Activated B cell treated with CpG ODN at 0.5 μM for 24 hours (primary cell): ENCODE measurements at places on chromosomes 5 and 9. TPM values are rescaled to one million over a fixed set of nuclear protein-coding genes. Genes with fewer than 3 reads are reported as not detected.

DNA sequence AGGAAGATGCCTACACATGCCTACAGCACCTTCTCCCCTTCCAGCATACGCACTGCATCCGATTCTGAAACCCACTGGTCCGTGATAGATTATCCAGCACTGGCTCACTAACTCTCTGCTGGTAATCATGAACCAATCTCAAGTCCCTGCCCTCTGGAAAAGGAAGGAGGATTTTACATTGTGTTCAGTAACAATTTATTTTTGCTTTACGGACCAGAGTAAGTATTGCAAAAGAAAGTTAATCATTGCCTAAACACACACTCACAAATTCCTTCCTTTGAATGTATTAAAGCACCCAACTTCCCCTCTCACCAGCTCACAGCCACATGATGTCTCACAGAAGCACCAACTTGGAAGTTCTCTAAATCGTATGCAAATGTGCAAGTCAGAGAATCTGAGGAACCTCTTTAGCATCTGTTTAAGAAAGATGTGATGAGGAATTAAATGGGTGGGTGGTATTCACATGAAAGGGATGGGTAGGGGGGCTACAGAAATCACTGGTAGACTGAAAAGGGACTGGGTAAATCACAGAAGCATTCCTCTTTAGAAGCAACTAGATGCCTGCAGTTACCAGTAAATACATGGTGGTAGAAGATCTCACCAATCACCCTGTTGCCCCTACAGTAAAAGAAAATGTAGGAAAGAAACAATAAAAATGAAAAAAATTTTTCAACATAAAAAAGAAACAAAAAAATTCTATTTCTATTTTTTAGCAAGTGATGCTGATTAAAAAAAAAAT, 8.4 kb downstream of the GNAQ start:
- H3K4me1 ChIP-seq: peaks cover 5% of the 10 kb centered on the region
- H3K27ac ChIP-seq: no peak overlapping the region
- H3K4me3 ChIP-seq: no peak overlapping the region
- H3K27me3 ChIP-seq: peaks cover 21% of the 10 kb centered on the region
- DNase-seq: no peak

DNA sequence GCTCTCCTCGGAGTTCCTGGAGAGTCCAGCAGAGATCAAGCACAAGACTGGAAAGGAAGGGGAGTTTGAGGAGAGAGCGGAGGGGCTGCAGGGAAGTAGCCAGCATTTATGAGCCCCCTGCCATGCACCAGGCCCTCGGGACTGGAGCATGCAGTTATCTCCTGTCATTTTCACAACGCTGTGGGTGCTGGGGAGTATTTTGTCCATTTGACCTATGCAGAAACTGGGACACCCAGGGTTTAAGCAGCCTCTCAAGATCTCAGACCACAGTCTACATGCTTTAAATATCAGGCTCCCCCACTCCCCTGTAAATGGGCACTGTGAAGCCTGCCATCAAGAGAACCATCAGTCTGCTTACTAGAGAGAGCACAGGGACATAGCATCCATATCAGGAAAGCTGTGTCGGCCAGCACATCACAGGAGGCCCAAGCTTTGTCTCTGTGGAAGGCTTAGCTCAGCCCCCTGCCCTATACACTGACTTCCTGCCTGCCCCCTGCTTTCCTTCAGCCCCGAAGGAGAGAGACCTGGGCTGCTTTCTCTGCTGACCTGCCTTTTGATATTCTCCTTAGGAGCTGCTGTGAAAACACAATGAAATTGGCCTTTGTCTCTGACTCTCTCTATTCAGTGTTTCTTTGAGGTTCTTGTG, 7.3 kb downstream of the FOXI1 start:
- no peaks in the 10 kb centered on the region for H3K4me1 ChIP-seq
- no peak overlapping the region for H3K27ac ChIP-seq
- H3K36me3 ChIP-seq: no peaks in the 10 kb centered on the region

The SPATA31A3 gene
- not detected in 2 replicates for total RNA-seq

- no peaks in the 10 kb centered on the region for H3K4me1 ChIP-seq
- H3K4me3 ChIP-seq: no peak overlapping the region
- H3K36me3 ChIP-seq: no peaks in the 10 kb centered on the region
- no peak overlapping the region for H3K27ac ChIP-seq
These were observed 8.1 kb upstream of the DAB2 start for GRCh38 chr5:39432696-39433530.

DNA sequence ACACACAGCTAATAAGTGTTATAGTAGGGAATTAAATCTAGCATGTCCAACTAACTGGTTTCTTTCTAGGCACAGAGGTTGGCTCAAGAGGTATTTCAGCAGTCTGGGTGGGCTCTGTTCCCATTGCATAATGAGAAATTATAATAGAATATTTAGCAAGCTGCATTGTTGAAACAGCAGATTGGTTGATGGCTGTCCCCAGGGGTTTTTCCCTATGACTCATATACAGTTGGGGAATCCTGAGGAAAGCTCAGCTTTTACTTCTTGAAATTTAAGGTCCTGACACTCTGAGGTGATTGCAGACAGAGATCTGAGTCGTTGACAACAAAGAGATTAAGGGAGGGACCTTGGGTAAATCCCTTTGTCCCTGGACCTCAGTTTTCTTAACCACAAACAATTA, 38.3 kb upstream of the TNFSF8 start:
- no peaks in the 10 kb centered on the region for H3K27me3 ChIP-seq
- H3K4me3 ChIP-seq: no peak overlapping the region
- no peaks in the 10 kb centered on the region for H3K36me3 ChIP-seq
- no peak overlapping the region for H3K27ac ChIP-seq
- DNase-seq: no peak

- no peaks in the 10 kb centered on the region for H3K36me3 ChIP-seq
- no peak overlapping the region for H3K27ac ChIP-seq
- DNase-seq: no peak
These were observed 25.9 kb upstream of the SELENOP start for GRCh38 chr5:42837601-42838000.

The MYMK gene
- total RNA-seq: not detected in 2 replicates

- no peak for DNase-seq
- H3K4me3 ChIP-seq: no peak overlapping the region
- no peaks in the 10 kb centered on the region for H3K36me3 ChIP-seq
- no peaks in the 10 kb centered on the region for H3K27me3 ChIP-seq
- no peaks in the 10 kb centered on the region for H3K4me1 ChIP-seq
These were observed 36.6 kb upstream of the FBXL7 start for GRCh38 chr5:15463231-15463980.

The FOXD4 gene
- 0.55 and 0.61 TPM in 2 replicates for total RNA-seq

The PCDHA13 gene
- total RNA-seq: not detected in 2 replicates

The IL9 gene
- total RNA-seq: not detected in 2 replicates

- no peak overlapping the region for H3K4me3 ChIP-seq
- peaks cover 23% of the 10 kb centered on the region for H3K27me3 ChIP-seq
- no peak for DNase-seq
- H3K4me1 ChIP-seq: no peaks in the 10 kb centered on the region
- H3K36me3 ChIP-seq: no peaks in the 10 kb centered on the region
- H3K27ac ChIP-seq: no peak overlapping the region
These were observed 33.5 kb upstream of the DMRT3 start for GRCh38 chr9:942805-943580.

GRCh38 chr5:141465351-141465750, 10.4 kb upstream of the PCDHGC3 start:
- H3K4me1 ChIP-seq: no peaks in the 10 kb centered on the region
- H3K27ac ChIP-seq: no peak overlapping the region
- H3K27me3 ChIP-seq: peaks cover 3% of the 10 kb centered on the region
- DNase-seq: no peak
- no peak overlapping the region for H3K4me3 ChIP-seq

DNA sequence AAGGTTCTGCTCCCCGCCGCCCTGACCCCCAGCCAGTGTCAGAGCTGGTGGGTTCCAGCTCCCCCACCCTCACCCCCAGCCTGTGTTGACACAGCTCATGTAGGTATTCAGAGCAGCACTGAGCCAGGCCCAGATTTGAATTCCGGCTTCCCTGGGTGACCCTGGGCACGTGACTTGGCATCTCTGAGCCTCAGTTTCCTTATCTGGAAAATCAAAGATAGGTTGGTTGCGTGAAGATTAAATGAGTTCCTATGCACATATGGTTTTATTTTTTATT, 42.0 kb downstream of the HMCN2 start:
- H3K4me1 ChIP-seq: no peaks in the 10 kb centered on the region
- H3K27ac ChIP-seq: no peak overlapping the region
- H3K4me3 ChIP-seq: no peak overlapping the region
- H3K36me3 ChIP-seq: no peaks in the 10 kb centered on the region
- DNase-seq: no peak
- peaks cover 4% of the 10 kb centered on the region for H3K27me3 ChIP-seq

The ZSWIM6 gene
- 6.9 and 8.5 TPM in 2 replicates for total RNA-seq

DNA sequence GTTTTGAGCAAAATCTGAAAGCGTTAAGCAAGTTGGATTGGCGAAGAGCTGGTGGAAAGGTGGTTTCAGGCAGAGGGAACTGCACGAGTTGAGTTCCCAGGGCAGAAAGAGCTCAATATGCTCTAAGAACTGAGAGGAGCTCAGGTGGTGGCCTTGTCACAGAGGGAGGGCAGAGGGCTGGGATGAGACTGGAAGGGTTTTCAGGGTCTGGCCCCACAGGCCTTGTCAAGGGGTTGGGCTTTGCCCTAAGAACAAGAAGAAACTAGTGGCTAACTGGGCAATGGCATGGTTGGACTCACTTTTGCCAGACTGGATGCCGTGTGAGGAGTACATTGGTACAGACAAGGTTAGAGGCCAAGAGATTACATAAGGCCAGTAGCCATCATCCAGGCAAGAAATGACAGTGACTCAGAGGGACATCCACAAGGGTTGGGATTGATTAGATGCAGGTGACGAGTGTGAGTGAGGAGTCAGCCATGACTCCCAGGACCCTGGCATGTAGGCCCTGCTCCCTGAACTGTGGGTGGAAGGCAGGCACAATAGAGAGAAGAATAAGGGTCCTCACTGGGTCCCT, 75.1 kb upstream of the SMIM23 start:
- no peaks in the 10 kb centered on the region for H3K4me1 ChIP-seq
- H3K27ac ChIP-seq: no peak overlapping the region
- H3K4me3 ChIP-seq: no peak overlapping the region
- peaks cover under 1% of the 10 kb centered on the region for H3K27me3 ChIP-seq

- no peak for DNase-seq
- no peaks in the 10 kb centered on the region for H3K4me1 ChIP-seq
- no peak overlapping the region for H3K4me3 ChIP-seq
- H3K27me3 ChIP-seq: peaks cover 2% of the 10 kb centered on the region
- no peak overlapping the region for H3K27ac ChIP-seq
- no peaks in the 10 kb centered on the region for H3K36me3 ChIP-seq
These were observed 212.8 kb downstream of the NXNL2 start for GRCh38 chr9:88747768-88748167.

The KIF27 gene
- total RNA-seq: 4.9 and 5.1 TPM in 2 replicates

- no peaks in the 10 kb centered on the region for H3K27me3 ChIP-seq
- no peaks in the 10 kb centered on the region for H3K4me1 ChIP-seq
- H3K4me3 ChIP-seq: no peak overlapping the region
- DNase-seq: no peak
- no peaks in the 10 kb centered on the region for H3K36me3 ChIP-seq
These were observed 446.5 kb downstream of the PRR16 start for GRCh38 chr5:120910629-120911028.
